ENCODE measurements at places on chromosomes 1 and 21.

- no peak for DNase-seq
These were observed 4.2 kb upstream of the PTPN22 start for GRCh38 chr1:113875714-113876113.

- no peak for DNase-seq
These were observed 17.0 kb downstream of the MRAP start for GRCh38 chr21:32315511-32316281.

GRCh38 chr1:239307886-239308285 lies 78.5 kb upstream of the CHRM3 start:
- DNase-seq, result no peak

GRCh38 chr1:42133809-42134526 lies 19.2 kb upstream of the GUCA2B start:
- DNase-seq, result no peak

- DNase-seq, result no peak
These were observed 90.8 kb downstream of the LHX9 start for GRCh38 chr1:198007687-198008607.

- DNase-seq, result no peak
These were observed 112.4 kb upstream of the VANGL1 start for GRCh38 chr1:115529216-115529897.

DNA sequence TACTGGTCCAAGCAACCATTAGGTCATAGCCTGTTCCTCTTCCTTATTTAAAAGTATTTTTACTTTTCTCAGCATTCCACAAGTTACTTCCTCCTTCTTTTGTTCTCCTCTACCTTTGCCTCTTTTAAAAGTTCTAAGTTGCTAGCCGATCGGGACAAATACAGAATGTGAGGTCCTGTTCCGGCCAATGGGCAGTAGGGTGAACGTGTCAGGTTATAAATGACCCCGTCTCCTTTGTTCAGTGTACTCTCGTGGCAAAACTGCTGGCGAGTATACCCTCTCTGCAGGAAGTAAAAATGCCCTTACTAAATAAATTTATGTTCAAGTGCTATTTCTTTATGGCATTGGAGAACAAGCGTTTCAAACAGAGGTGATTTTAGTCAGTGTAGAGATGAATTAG lies 2.5 kb downstream of the ADCY10 start:
- no peak for DNase-seq

DNA sequence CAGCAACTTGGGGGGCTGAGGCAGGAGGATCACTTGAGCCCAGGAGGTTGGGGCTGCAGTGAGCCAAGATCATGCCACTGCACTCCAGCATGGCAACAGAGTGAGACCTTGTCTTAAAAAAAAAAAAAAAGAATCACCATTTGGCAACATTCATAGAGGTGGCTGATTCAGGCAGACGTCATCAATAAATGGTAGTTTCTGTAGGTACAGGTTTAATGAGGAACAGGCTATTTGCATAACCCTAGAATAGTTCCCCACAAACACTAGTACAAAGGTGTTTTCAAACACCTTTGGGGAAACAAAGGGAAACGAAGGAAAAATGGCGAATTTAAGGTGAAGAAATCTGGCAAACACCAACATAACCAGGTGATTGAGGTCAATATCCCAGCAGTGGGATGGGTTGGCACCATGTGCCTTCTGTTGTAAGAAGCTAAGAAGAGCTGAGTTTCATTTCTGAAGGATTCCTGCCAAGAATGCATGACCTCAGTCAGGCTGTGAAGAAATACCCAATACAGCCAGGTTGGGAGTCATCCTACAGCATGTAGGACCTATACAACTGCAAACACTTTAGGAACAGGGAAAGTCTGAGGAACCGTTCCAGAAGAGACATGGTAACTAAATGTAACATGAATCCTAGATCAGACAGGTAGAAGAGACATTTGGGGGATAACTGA lies 5.6 kb downstream of the LPAR3 start:
- no peak for DNase-seq

DNA sequence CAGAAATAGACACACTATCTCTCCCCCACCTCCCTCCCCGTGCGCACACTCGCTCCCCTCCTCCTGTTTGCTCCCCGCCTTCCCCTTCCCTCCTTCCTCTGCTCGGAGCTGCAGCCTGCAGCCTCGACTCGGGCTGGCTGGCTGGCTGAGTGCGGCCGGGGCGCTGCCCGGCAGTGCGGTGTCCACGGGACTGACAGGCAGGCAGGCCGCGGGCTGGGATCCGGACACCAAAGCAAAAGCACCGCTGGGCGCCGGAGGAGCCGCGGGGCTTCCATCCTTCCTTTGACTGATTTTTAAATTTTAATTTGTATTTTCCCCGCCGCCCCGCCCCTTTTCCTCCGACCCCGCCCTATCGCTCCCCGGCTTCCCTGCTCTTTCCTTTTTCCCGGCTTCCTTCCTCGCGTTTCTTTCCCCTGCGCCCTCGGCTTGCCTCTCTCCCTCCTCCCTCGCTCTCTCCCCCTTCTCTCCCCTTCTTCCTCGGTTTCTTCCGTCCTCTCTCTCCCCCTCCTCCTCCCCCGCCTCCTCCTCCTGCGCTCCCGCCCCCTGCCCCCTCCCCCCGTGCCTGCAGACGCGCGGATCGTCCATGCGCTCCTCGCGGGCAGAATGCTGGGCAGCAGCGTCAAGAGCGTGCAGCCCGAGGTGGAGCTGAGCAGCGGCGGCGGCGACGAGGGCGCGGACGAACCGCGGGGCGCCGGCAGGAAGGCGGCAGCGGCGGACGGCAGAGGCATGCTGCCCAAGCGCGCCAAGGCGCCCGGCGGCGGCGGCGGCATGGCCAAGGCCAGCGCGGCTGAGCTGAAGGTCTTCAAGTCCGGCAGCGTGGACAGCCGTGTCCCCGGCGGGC lies 109.4 kb downstream of the NAV1 start:
- peak; percentile 82 for DNase-seq

GRCh38 chr1:244326757-244327156 lies 125.0 kb downstream of the ADSS2 start:
- DNase-seq, result peak; percentile 25

GRCh38 chr1:155463865-155464650 lies 98.5 kb downstream of the ASH1L start:
- DNase-seq, result no peak

GRCh38 chr1:39205102-39205780 lies 746 bp downstream of the MACF1 start:
- no peak for DNase-seq

GRCh38 chr1:96715482-96715881 lies 6.1 kb upstream of the PTBP2 start:
- DNase-seq, result no peak

DNA sequence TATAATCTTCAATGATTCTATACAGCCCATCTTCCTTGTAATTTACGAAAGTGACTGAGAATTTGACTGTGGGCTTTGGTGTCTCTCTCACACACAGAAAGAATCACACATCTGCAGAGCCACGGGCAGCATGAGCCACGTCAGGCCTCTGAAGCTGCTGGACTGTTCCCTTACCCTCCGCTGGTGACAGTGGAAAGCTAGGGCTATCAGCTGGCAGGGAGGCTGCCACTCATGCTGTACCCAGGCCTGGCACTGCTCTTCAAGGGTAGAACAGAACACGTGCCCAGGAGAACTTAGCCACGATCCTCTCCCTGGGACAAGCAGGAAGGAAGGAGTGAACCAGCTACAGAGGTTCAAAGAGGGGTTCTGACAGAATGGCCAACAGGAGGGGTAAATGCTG lies 90.7 kb downstream of the JAK1 start:
- no peak for DNase-seq

- DNase-seq, result no peak
These were observed 142.6 kb downstream of the TTLL7 start for GRCh38 chr1:83856381-83856780.

DNA sequence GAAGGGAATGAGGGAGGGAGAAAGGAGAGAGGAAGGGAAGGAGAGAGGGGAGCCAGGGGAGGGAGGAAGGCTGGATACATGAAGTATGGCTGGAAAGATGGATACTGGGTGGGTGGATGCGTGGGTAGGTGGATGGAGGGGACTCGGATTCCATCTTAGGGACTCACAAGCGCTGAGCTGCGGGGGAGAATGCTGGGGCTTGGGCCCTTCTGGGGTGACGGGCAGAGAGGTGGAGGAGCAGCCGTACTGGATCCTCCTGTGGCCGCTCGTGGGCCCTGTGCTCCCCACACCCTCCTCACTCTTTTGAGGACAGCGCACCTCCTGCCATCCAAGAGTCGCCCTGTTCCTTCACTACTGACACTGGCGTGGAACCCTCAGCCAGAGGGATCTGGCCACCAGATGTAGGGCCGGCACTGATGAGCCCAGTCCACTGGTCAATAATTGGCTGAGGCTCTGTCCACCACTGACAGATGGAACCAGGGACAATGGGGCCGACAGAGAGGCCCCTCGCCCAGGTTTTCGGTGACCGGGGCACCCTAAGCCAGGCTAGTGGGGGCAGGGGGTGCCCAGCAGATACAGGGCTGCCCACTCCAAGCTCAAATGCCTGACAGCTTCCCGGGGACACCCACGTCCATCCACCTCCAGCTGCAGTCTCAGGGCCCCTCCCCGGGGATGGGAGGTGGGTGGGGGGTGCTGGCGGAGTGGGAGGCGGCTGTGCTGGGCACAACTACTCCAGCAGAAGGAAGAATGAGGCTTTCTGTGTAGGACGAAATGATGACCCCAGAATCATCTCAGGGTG lies 4.4 kb upstream of the ACTRT2 start:
- no peak for DNase-seq

GRCh38 chr1:56827711-56828110 lies 8.5 kb upstream of the FYB2 start:
- DNase-seq, result no peak

DNA sequence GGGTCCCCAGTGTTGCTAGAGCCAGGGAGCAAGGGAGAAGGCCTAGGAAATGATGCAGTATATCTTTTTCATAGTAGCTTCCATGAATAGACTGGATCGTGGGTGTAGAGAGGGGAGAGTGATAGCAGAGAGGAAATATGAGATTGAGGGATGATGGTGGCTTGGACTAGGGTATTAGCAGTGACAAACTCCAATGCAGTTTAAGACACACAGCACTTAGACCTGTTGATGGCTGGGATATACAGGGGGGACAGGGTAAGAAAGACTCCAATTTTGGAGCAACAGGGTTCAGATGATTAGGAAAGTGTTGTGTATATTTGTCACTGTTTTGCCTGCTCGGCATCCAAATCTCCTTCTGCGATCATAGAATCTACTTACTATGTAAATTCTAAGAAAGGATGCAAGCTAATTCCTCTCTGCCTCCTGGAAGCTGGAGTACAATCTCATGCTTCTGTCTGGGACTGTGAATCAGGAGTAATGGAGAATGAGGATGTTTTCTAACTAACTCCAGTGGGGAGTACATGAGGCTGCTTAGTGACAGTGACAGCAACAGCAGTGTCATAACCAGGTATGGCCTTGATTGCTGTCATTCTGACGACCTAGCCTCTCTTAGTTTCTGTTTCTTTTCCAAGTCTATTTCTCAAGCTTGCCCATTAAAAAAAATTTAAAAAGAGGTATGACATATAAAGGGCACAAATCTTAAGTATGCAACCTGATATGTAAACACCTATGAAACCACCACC lies 47.5 kb downstream of the SYDE2 start:
- no peak for DNase-seq

GRCh38 chr1:51284487-51284954 lies 45.8 kb downstream of the TTC39A start:
- no peak for DNase-seq

GRCh38 chr1:31135973-31136600 lies 70.6 kb upstream of the PUM1 start:
- no peak for DNase-seq

GRCh38 chr1:161061419-161061818 lies 8.3 kb downstream of the ARHGAP30 start:
- DNase-seq, result no peak

DNA sequence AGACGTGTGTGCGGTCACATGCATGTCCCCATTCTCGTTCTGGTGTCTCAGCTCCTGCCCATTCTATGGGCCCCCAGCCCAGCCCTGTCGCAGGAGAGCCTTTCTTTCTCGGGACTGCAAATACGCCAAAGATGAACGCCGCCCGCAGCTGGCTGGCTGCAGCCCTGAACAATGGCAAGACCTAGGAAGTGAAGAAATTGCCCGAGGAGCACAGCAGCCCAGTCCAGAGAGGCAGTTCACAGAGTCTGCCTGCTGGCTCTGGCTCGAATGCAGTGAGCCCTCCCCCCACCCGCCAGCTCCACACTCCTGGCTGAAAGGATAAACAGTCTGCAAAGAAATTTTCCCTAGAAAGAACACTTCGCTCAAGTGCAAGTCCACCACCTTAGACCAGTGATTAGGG lies 23.3 kb downstream of the PAX7 start:
- no peak for DNase-seq

DNA sequence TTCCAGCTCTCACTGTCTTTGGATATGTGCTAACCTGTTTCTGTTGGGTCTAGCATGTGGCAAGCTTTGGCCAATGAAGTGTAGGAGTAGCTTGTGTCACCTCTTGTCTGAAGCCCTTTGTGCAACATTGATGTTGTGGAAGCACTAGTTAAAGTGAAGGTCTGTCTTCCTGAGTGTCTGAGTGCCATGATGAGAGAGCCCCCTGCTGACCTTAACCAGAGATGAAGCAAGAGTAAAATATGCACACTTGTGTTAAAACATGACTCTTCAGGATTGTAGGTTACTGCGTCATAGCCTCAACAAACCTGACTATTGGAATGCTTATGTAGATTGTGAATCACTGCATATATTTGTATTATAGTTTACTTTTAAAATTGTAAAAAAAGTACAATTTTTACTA lies 103.7 kb downstream of the NCAM2 start:
- no peak for DNase-seq

DNA sequence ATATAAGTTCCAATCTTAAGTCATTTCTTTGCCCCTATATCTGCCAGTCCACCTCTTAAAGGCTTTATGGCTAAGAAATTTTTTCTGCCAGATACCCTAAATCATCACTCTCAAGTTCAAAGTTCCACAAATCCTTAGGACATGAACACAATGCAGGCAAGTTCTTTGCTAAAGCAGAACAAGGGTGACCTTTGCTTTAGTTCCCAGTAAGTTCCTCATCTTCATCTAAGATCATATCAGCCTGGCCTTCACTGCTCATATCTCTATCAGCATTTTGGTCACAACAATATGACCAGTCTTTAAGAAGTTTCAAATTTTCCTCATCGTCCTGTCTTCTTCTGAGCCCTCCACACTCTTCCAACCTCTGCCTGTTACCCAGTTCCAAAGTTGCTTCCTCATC lies 402.2 kb upstream of the RUNX1 start:
- DNase-seq, result no peak

DNA sequence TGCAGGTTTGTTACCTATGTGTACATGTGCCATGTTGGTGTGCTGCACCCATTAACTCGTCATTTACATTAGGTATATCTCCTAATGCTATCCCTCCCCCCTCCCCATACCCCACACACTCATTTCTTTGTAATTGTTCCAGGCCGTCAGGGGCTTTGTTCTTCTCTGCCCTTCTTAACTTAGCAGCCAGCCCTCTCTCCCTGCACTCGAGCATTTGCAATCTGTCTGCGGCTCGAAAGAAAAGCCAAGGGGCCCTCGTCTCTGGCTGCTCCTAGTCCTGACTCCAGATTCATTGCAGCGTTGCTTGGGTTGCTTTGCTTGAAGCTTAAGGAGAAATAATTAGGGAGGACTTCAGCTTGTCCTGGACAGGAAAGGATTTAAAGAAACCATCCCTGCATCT lies 85.7 kb downstream of the ATP1A1 start:
- DNase-seq, result no peak
